ENCODE measurements at places on chromosomes 1 and 21. TPM values are rescaled to one million over a fixed set of nuclear protein-coding genes. Genes with fewer than 3 reads are reported as not detected.

The TCHH gene
- not detected for total RNA-seq

DNA sequence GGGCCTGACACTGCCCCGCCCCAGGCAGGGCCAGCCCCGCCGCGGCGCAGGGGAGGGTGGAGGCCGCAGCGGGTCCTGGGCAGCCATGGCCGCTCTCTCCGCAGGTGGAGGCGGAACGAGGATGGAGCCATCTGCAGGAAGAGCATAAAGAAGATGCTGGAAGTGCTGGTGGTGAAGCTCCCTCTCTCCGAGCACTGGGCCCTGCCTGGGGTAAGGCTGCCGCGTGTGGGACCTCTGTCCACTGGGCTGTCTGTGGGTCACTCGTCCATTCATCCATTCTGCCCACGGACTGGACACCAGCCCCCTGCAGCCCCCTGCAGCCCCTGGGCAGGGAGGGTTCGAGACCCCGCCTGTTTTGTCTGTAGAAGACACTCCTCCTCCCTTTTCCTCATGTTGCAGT, 18.4 kb upstream of the LRRC3 start:
- no peak for DNase-seq

- DNase-seq, result no peak
Observed at GRCh38 chr21:45576838-45577737, 34.8 kb upstream of the SLC19A1 start.

DNA sequence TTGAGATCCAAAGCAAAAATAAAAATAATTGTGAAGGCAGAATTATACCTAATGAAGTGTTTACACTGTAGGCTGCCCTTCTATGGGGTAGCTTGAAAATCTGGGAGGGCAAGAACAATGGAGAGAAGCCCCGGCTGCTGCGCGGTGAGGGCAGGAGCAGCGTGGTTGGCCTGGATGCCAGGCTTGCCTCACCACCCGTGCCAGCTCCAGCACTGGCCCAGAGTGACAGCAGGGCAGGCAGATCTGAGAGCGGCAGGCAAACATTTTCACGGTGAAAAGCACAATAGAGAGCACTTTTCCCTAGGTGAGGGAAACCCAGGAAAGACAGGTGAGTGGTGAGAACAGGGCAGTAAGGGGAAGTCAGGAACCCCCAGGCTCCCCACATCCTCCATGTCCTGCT, 1.4 kb downstream of the PROK1 start:
- DNase-seq, result no peak

DNA sequence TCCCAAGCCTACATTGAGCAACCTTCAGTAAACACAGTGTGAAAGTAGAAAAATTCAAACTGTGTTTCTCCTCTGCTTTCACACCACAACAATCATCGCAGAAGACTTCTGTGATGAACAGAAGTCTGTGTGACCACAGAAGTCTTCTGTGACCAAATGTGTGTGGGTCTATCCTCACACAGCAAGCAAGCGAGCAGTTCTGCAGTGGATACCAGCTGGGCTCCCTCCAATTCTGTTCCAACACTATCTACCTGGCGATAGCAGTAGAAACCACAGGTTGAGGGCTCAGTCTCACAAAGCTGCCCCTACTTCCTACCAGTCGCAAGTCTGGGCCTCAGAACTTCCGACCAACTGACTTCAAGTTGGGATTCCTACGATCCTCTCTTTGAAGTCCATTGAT, 21.0 kb upstream of the RAP1A start:
- no peak for DNase-seq

The NBPF1 gene
- 21.1 TPM for total RNA-seq

- DNase-seq, result no peak
Observed at GRCh38 chr1:87972811-87973210, 644.1 kb downstream of the LMO4 start.

GRCh38 chr1:177309880-177310279, 139.1 kb downstream of the BRINP2 start:
- DNase-seq, result no peak

- peak; percentile 37 for DNase-seq
Observed at GRCh38 chr1:150150133-150151021, 661 bp downstream of the PLEKHO1 start.

DNA sequence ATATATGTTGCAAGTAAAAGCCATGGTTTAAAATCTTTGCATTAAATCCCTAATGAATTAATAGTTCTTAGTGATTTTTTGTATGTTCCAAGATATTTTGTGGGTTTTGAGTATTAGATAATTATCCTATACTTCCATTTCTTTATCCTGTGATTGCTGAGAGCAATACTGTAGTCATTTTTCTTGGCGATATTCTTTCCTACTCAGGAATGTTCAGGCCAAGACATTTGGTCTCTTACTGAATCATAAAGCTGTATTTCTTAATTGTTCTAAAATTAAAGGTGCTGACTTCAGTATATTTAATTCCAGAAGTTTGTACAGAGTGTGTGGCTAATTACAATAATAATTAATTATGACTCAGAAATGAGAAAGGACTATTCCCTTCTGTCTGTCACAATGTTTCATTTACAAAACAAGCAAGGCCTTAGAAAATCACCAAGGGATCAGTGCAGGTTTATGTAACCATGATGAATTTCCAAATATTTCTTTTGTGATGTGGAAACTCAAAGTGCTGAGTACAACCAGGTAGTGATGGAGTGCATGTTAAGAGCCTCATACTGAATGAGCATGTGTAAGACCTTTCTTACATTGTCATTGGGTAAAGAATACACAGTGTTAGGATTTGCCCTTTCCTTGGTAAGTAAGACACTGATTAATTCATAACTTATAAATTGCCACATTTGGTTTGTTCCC, 161.2 kb downstream of the HMCN1 start:
- no peak for DNase-seq

The ITLN1 gene
- total RNA-seq, result not detected

DNA sequence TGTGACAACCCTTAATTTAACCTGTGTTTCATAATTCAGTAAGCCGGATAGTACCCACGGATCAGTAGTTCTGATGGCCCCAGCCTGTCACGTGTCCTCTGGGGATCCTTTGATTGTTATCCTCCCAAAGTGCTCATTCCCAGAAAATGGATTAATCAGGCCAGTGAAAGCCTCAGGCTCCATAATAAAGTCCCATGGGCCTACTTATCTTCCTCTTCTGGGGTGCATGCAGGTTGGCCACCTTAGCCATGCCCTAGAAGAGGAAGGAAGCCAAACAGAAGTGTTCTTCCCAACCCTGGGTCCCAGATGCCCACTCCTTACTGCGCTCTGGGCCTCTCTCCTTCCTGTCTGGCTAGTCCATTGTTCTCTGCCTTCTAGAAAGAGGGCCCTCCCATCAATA, 146.1 kb downstream of the EDEM3 start:
- DNase-seq, result no peak

The OR2G6 gene
- not detected for total RNA-seq

- DNase-seq, result no peak
Observed at GRCh38 chr1:55634516-55634915, 419.4 kb upstream of the USP24 start.

GRCh38 chr1:230899841-230900251, 31.5 kb upstream of the C1orf198 start:
- no peak for DNase-seq

GRCh38 chr1:154992721-154993571, 440 bp upstream of the LENEP start:
- DNase-seq, result peak; percentile 28

The UMODL1 gene
- 0.22 TPM for total RNA-seq

The PROX1 gene
- total RNA-seq, result 0.25 TPM

DNA sequence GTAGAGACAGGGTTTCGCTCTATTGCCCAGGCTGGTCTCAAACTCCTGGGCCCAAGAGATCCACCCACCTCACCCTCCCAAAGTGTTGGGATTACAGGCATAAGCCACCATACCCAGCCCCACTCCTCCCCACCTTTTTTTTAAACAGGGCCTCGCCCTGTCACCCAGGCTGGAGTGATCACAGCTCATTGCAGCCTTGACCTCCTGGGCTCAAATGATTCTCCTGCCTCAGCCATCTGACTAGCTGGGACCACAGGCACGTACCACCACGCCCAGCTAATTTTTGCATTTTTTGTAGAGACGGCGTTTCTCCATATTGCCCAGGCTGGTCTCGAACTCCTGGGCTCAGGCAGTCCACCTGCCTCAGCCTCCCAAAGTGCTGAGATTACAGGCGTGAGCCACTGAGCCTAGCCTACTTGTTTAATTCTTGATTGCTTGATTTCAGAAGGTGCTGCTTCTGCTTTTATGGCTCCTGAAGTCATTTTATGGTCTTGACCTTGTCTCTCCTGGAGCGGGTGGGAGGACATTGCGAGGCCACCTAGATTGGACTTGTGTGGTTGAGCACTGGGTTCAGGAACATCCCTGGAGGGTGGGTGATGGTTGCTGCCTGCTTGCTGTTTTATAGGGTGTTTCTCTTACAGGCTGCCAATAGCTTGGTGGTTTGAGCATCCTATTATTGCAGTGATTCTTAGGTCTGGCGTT, 81.9 kb downstream of the GALNT2 start:
- DNase-seq, result no peak

DNA sequence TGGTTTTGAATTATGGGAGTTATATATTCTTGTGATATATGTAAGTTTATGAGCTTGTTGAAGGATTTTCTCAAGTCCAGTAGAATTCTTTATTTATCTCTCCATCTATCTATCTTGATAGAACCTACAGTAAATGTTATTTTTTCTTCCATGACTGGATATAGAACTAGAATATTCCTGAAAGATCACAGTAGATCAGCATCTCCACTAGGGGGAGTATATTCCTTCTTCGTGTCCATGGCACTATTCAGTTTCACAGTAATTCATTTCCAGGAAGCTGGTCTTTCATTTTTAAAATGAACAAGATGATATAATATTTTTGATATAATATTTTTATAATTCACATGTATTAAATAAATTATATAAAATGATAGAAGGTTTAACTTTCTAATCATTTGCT, 18.8 kb downstream of the TMPRSS15 start:
- DNase-seq, result no peak

DNA sequence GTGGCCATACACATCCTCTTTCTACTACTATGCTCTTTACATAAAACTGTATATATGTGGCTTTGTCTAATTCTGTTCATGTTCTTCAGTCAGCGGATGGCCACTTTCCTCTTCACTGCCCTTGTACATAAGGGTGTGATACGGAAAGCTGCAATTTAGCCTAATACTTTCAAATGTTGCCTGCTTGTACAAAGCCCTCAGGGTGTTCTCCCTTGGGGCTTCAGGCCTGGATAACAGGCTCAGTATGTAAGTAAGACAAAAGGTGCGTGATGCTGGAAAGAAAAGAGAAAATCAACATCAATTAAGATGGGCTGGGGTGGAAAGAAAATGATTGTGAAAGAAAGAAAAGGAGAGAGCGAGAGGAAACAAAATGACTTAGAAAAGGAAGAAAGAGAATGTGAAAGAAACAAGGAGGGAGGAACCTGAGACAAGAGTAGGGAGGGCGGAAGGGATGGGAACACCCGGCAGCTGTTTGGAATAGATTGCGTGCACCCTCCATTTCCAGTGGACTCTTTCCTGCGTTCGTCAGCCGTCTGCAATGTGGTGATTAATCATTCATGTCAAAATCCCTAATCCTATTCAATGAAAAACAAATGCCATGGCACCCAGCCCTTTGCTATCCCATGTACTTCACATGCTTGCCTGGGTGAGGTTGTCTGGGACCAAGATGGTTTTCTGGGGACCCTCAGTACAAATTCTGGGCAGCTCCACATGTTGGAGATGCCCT, 553.6 kb downstream of the NUF2 start:
- DNase-seq, result no peak

- no peak for DNase-seq
Observed at GRCh38 chr21:41373253-41373652, 11.4 kb downstream of the MX2 start.

The ITGB2 gene
- 120 TPM for total RNA-seq

The OR2T2 gene
- total RNA-seq, result not detected

GRCh38 chr21:28872218-28872617, 120.5 kb downstream of the LTN1 start:
- no peak for DNase-seq

GRCh38 chr1:70553567-70553956, 142.5 kb downstream of the CTH start:
- no peak for DNase-seq

- DNase-seq, result no peak
Observed at GRCh38 chr1:17309426-17310067, 1.6 kb downstream of the PADI4 start.

The EVI5 gene
- total RNA-seq, result 21.5 TPM

DNA sequence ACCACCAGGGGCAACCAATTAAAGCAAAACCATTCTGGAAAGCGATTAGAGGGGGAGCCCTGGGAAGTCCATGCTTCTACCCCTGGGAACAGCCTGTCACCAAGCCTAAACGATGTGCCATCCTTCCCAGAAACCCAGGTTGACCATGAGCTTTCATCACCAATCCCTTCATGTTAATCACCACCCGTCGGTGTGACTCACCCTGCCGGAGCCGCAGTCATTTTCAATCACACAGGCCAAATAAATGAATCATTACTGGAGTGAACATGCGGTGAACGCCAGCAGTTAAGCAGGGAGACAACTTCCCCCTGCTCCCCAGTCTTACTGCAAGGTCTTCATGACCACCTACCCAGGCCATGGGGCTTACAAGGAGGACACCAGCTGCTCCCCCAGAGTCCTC, 308.8 kb downstream of the AJAP1 start:
- DNase-seq, result no peak

- DNase-seq, result no peak
Observed at GRCh38 chr1:17480846-17481245, 41.4 kb upstream of the RCC2 start.

DNA sequence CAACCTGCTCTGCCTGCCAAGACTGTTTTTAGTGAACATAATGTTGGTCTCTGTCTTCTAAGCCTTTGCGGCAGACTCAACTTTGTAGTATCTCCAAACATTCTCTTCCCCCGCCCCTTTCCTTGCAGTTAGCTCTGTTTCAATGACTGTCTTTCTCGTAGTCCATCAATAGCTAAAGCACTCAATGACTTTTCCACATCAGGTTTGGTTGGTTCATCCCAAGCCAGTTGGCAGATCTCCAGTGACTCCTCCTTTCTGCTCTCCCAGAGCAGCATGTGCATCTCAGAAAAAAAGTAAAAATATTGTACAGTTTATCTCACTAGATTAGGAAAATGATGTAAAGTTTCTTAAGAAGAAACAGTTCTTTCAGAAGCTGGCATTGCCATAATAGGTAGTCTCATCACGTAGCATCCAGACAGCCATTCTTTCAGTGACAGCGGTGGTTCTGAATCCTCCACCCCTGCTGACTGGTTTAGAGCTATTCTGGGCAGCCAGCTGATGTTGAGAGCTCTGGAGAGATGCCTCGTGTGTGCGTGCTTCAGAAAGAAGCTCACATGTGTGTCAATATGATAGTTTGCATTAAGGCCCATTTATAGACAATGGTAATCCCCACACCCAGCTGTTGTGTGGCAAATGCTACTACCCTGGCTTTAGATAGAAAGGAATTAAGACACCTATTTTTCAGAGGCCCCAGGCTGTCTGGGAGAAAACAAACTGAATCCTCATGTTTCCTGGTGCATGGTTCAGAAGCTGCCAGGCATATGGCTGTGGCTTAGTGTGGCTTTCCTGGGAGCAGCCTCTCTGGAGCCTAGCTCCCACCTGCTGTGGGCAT, 53.2 kb downstream of the CNN3 start:
- no peak for DNase-seq

Measured in SJSA1 (cell line).